ENCODE measurements at places on chromosomes 2 and 18.

GRCh38 chr18:69865776-69866175 is 81.9 kb downstream of the CD226 start:
- DNase-seq, result no peak

DNA sequence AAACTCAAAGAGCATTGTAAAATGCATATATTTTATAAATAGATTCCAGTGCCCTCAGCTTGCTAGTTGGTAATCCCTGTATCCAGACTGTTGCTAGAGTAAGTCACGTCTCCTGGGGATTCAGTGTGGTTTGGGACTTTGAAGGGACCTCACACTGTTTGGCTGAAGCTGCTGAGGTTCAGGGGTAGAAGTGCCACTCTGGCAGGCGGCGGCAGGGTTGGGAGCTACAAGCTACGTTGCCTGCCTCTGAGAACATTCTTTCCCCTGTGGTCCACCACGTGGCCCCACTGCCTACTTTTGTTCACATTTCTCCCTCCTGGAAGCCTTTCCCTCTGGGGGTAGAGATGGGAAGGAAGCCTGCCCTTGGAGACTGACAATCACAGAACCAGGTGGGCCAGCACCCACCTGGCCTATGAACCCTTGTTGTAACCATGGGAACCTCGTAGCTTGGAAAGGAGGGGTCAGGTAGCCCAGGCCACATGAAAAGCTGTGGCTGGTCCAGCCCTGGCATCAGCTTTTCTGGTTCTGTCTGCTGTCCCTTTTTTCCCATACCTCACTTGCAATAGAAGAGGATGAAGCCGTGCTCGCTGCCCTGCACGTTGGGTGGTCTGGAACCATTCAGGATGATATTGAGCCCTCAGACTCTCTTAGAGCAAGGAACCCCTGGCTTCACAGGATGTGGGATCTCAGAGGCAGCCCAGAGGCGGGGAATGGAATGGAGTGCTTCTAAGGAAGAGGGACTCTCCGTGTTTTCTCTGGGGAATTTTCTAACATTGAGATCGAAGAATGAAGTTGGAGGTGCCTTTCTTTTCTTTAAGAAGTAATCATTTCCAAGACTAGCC is 2.9 kb downstream of the RNF144A start:
- no peak for DNase-seq

DNA sequence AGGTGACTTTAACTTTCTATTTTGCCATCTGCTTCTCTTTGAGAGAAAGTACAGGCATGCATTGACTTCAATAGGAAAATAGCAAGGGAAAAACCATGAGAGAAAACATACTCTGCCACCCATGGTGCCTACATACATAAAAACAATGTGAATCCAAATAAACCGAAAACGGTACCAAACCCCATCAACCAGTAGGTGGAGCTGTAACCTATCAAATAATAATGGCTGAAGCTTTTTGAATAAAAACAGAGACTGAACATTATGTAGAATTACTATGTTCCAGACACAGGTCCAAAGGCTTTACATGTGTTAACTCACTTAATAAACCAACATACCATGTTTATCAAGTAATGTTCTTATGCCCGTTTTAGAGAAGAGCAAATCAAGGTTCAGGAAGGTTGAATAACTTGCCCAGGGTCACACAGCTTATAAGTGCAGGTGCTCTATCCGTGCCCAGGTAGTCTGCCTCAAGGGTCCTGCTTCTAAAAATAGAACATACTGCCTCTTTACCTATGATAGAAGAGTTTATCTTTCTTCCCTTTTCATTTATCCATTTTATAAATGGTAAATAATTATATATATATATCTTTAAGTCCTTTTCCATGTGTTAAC is 293.9 kb upstream of the SYT4 start:
- peak; percentile 40 for DNase-seq

DNA sequence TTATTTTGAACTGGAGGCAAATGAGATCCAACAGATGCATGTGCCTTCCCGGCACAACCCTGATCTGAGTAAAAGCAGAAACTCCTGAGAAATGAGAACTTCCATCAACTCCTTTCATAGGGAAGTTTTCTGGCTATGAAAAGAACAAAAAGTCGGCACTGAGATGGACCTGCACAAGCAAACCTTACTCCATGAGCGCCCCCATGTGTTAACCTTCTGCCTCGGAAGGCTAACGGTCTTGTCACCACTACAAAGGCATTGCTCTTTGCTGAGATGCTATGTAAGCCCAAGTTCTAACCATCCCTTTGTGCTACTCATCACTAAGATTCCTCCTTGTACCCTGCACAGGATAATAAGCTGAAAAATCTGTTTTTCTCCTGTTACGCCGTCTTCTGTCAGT is 57.3 kb upstream of the SULT1C3 start:
- DNase-seq, result no peak

- no peak for DNase-seq
These were observed 404.3 kb downstream of the BCL11A start for GRCh38 chr2:60149176-60149575.

- DNase-seq, result no peak
These were observed 646.7 kb upstream of the CDH2 start for GRCh38 chr18:28823506-28824182.

GRCh38 chr2:198220763-198221610 is 416.6 kb downstream of the PLCL1 start:
- DNase-seq, result no peak

DNA sequence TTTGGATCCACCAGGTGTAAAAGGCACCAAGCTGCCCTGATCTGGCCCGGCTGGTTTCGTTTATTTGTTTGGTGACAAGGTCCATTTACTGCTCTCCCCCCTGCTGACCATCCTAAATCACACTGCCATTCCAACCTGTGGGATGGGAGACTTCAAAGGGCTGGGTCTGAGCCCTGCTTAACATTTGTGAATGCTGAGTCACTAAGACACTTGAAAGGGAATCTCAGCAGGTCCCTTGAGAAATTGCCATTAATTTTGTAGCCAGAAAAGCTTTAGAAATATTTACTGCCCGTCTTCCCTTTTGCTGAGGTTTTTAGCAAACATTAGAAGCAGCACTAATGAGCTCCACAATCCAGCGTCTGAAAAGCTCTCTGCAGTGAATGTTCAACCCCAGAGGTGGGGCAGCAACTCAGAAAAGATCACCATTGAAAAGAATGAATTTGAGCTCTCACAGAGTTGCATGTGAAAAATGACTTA is 133.8 kb downstream of the ARL4C start:
- no peak for DNase-seq

GRCh38 chr18:63575681-63576080 is 11.5 kb upstream of the SERPINB13 start:
- no peak for DNase-seq

DNA sequence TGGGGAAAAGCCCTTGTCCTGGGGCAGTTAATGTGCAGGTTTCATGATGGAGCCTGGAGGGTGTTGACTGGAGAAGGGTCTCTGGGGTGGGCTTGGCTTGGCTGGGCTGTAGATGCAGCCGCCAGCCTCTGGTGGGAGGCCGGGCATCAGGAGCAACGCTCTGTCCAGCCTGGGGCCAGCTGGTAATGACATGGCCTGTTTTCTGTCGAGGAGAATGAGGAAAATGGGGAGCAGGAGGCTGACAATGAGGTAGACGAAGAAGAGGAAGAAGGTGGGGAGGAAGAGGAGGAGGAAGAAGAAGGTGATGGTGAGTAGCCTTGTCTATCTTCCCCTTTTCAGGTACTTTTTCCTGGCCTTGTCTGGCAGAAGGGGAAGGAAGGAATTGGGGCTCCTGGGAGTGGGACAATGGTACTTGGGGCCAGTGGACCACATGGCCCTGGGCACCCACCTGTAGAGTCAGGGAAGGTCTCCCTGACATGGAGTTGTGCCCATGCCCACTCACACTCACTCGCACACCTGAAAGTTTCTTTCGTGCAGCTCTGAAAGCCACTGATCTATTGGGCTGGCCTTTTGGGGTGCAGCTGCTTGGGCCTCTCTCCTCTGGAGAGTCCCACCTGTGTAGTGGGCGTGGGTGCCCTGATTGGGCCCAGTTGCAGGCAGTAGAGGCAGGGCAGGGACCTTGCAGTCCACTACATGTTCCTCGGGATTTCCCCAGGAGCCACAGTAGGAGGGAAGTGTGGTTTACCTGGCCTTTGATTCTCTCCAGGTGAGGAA is 3.5 kb downstream of the PTMA start:
- DNase-seq, result no peak

DNA sequence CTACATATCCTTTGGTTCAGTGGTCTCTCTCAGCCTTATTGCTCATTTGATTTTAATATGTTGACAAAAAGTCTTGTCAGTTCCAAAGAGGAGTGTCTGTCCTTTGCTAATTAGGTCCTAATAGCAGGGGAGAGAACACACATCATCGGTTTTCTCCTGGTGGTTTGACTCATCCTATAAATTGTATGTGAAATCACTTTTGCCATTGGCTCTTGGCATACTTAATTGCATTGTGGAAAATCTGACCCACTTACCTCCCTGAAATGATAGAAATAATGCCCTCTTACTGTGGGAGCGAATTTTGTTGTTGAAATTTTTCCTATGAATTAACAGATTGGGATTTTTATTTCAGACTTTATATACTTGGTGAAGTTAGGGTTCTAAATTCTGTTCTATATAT is 58.3 kb downstream of the MTCL1 start:
- no peak for DNase-seq

DNA sequence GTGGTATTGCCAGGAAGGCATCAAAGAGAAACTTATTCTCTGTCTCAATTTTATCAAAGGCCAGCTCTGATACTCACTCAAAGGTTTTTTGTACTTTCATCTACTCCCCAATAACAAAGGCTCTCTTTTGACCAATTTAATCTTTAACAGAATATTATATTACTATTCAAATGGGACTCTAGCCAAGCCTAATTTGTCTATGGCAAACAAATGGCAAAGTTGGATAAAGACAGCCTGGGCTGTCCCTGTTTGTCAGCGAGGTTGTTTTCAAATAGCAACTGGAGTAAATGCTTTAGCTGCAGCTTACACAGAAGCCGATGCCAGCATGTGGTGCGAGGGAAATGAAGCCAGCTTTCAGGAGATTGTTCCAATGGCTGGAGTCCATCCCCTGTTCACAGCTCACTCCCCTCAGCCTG is 80.1 kb upstream of the CTNNA2 start:
- DNase-seq, result no peak

DNA sequence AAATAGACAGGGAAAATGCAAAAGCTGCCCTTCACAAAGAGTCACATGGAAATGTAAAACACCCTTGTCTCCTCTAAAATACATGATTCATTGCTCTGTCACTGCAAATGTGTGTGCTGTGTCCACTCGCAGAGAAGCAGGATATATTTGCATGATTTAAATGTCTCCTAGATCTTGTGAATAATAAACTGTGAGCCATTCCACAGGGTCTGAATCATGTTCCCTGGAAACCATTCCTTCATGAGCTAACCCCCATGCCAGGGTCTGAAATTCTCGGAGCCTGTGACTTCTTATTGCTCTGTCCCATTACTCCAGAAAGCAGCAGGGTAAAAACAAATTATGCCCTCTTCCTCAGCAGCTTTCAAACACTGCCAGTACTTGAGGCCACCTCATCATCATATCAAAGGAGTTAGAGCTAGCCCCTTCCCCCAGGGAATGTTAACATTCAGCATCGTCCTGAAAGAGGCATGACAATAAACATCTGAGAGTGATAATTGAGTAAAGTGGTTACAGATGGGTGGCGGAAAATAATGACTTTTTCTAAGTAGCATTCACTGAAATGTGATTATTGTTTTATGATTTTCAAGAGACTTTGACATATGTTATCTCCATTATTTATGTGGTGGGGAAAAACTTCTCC is 11.7 kb upstream of the CNGA3 start:
- DNase-seq, result no peak

DNA sequence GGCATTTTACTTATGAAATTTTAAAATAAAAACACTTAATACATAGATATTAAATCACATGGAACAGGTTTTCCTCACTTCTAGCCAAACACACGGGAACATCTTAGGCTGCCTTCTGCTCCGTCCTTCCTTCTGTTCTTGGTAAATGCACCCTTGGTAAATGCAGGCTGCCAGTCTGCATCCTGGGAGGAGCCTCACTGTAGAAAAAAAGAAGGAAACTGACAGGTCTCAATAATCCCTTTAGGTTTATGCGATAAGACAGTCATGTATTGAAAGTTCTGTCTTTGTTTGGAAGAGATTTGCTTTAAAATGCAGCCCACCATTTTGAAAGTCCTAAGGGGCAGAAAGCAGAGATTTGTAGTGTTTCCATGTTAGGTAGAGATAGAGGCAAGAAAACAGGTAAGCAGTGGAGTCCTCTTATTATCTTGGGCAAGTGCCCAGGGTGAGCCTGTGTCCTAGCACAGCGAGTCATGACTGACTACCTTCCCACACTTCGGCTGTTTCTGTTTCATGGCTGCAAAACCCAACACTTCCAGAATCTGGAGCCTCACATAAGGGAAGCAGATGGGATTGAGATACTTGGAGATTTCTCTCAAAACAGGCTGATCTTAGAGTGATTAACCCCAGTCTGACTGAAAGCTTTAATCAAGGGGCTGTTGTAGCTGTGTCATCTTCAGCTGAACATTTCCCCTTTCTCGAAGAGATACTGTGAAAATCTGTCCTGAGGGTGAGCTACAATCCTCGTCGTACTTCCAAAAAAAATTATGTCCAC is 131.4 kb upstream of the MAP3K20 start:
- DNase-seq, result no peak

- no peak for DNase-seq
These were observed 321.4 kb upstream of the MMADHC start for GRCh38 chr2:149908726-149909683.

- no peak for DNase-seq
These were observed 662.9 kb downstream of the ZEB2 start for GRCh38 chr2:143856978-143857377.

DNA sequence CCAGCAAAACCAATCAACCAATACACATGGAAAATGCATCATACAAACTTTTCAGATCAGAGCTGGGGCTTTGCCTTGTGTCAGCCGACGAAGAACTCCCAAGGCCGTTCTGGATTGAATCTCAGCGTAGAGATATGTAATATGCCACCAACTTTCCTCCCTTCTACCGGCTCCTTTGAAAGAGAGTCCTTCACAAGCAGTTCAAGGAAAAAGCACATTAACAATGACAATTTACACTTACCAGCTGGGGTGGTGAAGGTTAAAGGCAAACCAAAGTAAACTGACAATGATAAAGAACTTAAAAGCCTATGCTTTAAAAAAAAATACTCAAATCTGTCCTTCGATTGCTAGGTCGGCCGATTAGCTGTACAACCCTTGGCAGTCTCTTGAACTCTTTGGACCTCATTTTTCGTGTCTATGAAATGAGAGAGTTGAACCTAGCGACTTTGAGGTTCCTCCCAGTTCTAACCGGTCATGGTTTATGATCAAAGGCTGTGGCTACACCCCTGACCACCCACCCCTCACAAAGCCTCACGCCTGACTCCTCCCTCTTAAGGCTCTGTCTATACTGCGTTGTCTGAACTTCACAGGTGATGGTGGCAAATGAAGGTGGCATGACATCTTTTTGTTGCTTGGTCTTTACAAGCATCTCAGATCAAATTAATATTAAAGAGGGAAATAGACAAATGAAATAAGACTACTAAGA is 46.2 kb downstream of the BCL2 start:
- DNase-seq, result no peak

GRCh38 chr2:204205082-204205481 is 268.5 kb downstream of the ICOS start:
- no peak for DNase-seq

DNA sequence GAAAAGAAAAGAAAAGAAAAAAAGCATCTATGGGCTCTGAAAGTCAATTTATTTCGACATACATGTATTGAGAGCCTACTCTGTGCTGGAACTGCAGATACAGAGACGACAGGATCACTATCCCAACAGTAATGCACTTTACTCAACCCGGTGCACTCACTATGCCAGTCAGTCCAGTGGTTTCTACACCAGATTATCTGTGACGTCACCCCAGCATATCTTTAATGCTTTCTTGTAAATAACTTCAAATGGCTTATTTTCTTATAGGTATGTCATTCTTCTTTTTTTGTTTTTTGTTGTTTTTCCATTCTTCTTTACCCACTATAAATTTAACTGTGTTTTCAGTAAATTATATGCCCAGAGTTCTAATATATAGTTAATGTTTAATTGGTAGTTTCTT is 800.0 kb upstream of the FANCL start:
- no peak for DNase-seq

All from SW 1271 (cell line).